Progenitor cell of endocrine pancreas (in vitro differentiated cells): ENCODE measurements at places on chromosomes 3 and 15. TPM values are rescaled to one million over a fixed set of nuclear protein-coding genes. Genes with fewer than 3 reads are reported as not detected.
A peak's percentile ranks its signal among the peaks of the same experiment; 100 is the strongest.

Gene THAP10
- 4.1 and 4.5 TPM in 2 replicates for total RNA-seq

DNA sequence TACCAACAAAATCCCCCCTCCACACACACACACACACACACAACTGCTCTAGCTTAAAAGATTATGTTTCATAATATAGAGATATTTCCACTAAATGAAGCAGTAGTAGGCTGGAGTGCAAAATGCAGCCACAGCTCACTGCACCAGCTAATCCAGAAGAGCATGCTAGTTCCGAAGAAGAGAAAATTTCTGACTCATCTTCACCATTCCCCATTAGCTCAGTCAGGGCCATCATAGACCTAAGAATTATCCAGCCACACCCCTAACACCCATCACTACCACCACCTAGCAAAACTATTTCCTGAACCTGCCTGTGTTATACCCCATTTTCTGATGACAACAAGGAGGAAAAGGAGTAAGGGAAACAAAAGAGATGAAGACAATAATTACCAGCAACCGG lies 67.1 kb upstream of the UBE2E2 start:
- H3K36me3 ChIP-seq: no peaks in the 10 kb centered on the region
- no peak for DNase-seq
- H3K27me3 ChIP-seq: no peaks in the 10 kb centered on the region
- H3K27ac ChIP-seq: no peak overlapping the region
- H3K4me1 ChIP-seq: no peaks in the 10 kb centered on the region
- no peak overlapping the region for H3K4me3 ChIP-seq

DNA sequence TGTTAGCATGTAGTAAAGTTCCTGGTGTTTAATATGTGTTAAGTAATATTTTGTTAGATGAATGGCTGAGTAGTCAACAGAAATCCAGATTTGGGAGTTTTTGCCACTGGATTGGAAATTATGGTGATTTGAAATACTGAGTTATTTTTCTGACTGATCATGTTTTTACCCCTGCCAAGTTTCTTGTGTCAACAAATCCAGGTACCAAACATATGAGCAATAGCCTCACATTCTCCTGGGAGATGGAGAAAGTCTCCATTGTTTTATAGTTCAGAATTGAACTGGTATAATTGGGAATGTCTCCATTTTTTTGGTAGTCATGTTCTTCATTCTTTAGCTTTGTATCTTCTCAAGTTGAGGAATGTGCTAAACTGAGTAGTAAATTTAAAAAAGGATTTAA lies 767.2 kb upstream of the LMCD1 start:
- no peak overlapping the region for H3K27ac ChIP-seq
- H3K36me3 ChIP-seq: no peaks in the 10 kb centered on the region
- no peaks in the 10 kb centered on the region for H3K4me1 ChIP-seq
- H3K27me3 ChIP-seq: no peaks in the 10 kb centered on the region

GRCh38 chr3:38119821-38120692 lies 16.9 kb downstream of the ACAA1 start:
- no peak overlapping the region for H3K4me3 ChIP-seq
- H3K27me3 ChIP-seq: peaks cover 10% of the 10 kb centered on the region
- no peak for DNase-seq
- H3K27ac ChIP-seq: peak overlapping the region; percentile 87

Gene RBP2
- total RNA-seq: not detected in 2 replicates

DNA sequence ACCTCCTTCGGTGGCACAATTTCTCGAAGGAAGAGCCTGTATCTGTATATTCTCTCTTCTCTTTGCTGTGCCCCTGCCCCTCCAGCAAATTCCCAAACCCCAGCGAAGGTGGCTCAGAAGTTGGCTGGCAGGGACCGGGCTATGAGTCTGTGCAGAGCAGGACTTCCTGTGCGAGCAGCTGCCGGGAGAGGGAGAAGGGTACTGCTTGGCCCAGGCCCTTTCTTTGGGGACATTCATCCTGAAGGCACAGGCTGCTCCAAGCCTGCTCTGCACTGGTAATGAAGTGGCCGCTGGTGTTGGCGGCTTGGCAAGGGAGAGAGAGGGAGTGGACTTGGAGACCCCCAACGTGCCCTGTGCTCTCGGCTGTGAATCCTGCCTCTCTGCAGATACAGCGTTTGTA lies 1.5 kb downstream of the SLC6A11 start:
- H3K27me3 ChIP-seq: peaks cover 75% of the 10 kb centered on the region
- H3K27ac ChIP-seq: no peak overlapping the region
- no peaks in the 10 kb centered on the region for H3K36me3 ChIP-seq

Gene PCSK6
- total RNA-seq: 1.8 and 3.6 TPM in 2 replicates

DNA sequence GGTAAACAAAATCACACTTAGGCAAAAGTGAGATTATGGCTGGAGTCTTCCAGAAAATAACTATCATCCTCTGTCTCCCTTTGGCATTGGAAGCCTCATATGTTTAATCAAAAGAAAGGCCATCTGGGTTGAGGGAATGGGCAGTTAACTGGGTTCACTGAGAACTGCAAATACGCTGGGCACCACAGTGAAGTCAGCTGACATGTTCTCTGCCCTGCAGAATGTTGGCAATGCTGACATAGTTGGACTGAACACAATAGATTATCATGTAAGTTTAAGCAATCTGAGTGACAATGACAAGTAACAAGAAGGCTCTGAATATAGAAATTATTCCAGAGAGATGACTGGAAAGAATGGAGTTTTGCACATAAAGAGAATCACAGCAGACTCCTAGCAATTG lies 43.8 kb upstream of the SLC25A26 start:
- no peaks in the 10 kb centered on the region for H3K36me3 ChIP-seq
- H3K27ac ChIP-seq: no peak overlapping the region
- H3K4me3 ChIP-seq: no peak overlapping the region
- no peak for DNase-seq
- H3K27me3 ChIP-seq: peaks cover 7% of the 10 kb centered on the region
- peaks cover 6% of the 10 kb centered on the region for H3K4me1 ChIP-seq

Gene SLC15A2
- total RNA-seq: 4.2 and 7.1 TPM in 2 replicates

DNA sequence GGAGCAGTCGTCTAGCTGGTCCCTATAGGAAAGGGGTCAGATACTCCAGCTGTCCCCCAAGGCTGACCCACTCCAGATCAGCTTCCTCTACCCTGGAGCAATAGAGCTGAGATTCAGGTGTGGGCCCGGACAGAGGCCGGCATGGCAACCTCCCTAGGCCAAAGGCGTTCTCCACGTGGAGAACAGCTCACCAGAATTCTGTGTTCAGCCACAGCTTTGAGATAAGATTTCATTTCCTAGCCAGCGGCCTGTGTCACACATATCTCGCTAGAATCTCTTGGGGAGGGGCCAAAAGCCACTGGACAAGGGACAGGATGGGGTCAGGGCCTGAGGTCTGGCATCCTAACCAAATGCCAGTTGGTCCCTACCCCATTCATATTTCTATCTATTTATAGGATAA lies 20.1 kb downstream of the SRGAP3 start:
- H3K36me3 ChIP-seq: no peaks in the 10 kb centered on the region
- H3K4me3 ChIP-seq: no peak overlapping the region
- no peaks in the 10 kb centered on the region for H3K27me3 ChIP-seq
- H3K27ac ChIP-seq: no peak overlapping the region

DNA sequence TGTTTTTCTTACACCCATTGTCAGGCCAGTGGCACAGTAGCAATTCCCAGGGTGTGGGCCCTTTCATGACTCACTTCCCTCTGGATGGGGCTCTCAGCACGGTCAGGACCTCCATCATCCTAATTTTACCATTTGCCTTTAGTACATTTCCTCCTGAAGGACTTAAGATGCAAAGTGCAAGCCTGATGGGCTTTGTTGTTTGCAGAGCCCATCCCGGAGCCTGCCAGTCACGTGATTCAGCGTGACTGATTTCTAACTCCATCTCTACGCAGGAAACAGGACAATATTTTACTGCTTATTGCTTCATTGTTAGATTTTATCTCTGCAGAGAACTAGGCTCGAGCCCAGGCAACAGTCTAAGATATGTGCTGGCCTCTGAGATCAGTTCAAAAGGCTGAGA lies 223.7 kb downstream of the PDZRN3 start:
- no peaks in the 10 kb centered on the region for H3K27me3 ChIP-seq
- H3K4me1 ChIP-seq: no peaks in the 10 kb centered on the region
- peaks cover 8% of the 10 kb centered on the region for H3K36me3 ChIP-seq
- DNase-seq: no peak

- H3K36me3 ChIP-seq: no peaks in the 10 kb centered on the region
- H3K27me3 ChIP-seq: no peaks in the 10 kb centered on the region
- no peak for DNase-seq
- no peaks in the 10 kb centered on the region for H3K4me1 ChIP-seq
These were observed 228.8 kb upstream of the PEX5L start for GRCh38 chr3:180265551-180265950.

Gene XCR1
- not detected in 2 replicates for total RNA-seq

Gene MIX23
- total RNA-seq: 53.5 and 55.4 TPM in 2 replicates

- peaks cover 3% of the 10 kb centered on the region for H3K27me3 ChIP-seq
- H3K36me3 ChIP-seq: no peaks in the 10 kb centered on the region
- H3K27ac ChIP-seq: no peak overlapping the region
- DNase-seq: no peak
These were observed 66.0 kb downstream of the STAC start for GRCh38 chr3:36446276-36446675.

Gene ZKSCAN7
- total RNA-seq: 22.4 and 25.0 TPM in 2 replicates

Gene P2RY12
- total RNA-seq: not detected in 2 replicates
